ENCODE measurements at places on chromosomes 2 and 18.

- no peak for DNase-seq
Measured at GRCh38 chr18:77316008-77316407, 66.4 kb downstream of the GALR1 start.

- no peak for DNase-seq
Measured at GRCh38 chr2:178383718-178384117, 67.3 kb downstream of the PRKRA start.

DNA sequence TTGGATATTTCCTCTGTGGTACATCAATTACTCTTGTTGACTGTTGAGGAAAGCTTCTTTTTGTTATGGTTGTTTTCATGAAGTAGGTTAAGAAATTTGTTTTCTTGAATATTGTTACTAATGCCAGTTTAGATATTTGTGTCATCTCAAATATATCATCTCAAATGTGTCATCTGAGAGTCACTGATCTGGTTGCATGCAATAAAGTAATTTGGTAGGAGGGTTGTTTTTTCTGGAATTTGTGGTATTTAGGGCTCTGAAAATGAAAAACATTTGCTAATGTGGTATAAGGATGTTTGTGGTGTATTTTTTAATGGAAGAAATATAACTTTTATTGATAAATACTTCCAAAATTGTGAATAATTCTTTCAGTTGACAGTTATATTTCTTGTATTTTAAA is 117.7 kb downstream of the GREB1L start:
- DNase-seq = no peak

- DNase-seq = no peak
Measured at GRCh38 chr2:28053597-28053996, 163.1 kb downstream of the BABAM2 start.

- DNase-seq = no peak
Measured at GRCh38 chr2:108384662-108385393, 7.1 kb downstream of the SULT1C4 start.

GRCh38 chr18:49597157-49597931 is 35.5 kb downstream of the LIPG start:
- no peak for DNase-seq

DNA sequence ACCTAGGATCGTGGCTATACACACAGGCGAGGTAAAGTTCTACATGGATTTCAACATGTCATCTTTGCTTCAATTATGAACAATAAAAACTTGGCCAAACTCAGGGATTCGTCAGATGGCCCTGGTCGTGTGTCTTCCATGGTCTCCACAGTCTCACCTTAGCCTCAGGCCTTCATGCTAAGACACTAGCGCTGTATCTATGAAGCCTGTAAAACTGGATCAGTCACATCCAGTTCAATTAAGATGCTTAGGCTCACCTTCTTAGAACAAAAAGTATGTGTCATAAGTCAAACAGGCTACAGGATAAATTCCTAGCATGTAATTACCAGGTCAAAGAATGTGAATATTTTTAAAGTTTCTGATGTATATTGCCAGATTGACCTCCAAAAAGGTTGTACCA is 113.7 kb upstream of the NRP2 start:
- no peak for DNase-seq

DNA sequence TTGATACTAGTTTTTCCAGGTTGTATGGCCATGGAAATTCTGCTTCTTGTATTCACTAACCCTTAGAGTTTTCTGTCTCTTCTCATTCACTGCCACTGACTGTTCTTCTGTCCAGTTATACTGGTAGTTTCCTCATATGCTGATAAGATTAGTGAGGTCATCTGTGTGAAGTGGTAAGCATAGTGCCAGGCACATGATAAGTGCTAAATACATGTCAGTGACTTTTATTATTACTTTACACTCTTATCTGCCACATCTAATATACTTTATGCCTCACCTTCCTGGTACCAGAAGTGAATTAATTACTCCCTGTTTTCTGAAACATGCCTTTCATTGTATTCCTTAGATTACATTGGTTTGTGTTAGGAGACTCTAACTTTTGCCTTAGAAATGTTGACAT is 91.3 kb downstream of the NBEAL1 start:
- no peak for DNase-seq

DNA sequence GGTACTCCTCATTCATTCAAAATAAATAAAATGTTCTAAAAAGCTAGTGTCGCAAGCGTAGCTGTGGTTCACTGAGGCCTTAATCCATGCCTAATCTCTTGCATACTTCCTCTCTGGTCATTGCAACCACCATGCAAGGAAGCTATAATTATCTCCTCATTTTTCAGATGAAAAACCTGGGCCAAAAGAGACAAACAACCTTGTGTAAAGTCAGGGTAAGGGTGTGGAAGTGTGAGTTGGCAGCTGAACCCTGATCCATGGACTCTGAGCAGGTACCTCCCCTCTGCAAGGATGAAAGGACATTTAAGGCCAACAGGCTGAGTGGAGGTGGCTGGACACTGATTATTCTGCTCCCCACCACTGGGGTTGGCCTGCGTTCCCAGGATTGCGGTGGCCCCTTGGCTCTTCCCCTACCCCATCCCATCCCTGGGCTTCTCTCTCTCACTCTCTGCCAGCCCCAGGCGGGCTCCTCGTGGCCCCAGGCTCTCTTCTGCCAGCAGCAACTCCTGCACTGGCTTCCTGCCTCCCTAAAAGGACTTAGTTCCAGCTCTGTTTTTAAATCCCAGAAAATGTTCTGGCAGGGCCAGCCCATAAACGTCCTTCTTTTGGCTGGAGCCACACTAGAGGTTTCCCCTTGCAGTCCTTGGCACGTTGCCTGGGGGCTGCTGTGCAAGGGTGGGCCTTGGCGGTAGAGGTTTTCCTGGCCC is 72.0 kb upstream of the AFF3 start:
- DNase-seq = peak; percentile 92

DNA sequence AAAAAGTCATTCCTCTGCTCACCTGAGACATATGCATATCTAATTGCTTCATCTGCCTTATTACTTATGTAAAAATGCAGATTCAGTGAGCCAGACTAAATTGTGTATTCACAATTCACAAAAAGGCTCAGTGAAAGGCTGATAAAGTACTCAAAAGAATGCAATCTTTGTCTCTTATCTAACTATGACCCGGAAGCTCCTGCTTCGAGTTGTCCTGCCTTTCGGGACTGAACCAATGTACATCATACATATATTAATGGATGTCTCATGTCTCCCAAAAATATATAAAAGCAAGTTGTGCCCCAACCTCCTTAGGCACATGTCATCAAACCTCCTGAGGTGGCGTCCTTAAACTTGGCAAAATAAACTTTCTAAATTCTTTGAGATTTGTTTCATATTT is 120.5 kb downstream of the SCN3A start:
- no peak for DNase-seq

- DNase-seq = no peak
Measured at GRCh38 chr2:50018292-50018691, 864.0 kb upstream of the FSHR start.

DNA sequence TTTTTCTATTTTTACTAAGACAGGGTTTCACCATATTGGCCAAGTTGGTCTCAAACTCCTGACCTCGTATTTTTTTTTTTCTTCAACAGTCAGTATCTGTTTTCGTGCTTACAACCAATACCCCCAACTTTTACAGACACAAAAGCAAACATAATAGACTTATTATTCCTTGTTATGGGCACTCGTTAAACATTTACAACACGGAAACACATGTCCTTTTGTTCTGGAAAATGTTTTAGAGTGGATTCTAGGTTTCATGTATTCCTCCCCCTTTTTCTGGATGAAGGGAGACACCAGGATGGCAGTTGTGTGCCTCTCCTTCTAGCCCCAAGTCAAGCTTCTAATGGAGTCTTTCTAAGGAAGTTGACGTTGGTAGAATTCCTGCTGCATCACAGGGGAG is 88.8 kb downstream of the CD226 start:
- DNase-seq = no peak

GRCh38 chr18:67926929-67927864 is 410.7 kb upstream of the DSEL start:
- DNase-seq = no peak

DNA sequence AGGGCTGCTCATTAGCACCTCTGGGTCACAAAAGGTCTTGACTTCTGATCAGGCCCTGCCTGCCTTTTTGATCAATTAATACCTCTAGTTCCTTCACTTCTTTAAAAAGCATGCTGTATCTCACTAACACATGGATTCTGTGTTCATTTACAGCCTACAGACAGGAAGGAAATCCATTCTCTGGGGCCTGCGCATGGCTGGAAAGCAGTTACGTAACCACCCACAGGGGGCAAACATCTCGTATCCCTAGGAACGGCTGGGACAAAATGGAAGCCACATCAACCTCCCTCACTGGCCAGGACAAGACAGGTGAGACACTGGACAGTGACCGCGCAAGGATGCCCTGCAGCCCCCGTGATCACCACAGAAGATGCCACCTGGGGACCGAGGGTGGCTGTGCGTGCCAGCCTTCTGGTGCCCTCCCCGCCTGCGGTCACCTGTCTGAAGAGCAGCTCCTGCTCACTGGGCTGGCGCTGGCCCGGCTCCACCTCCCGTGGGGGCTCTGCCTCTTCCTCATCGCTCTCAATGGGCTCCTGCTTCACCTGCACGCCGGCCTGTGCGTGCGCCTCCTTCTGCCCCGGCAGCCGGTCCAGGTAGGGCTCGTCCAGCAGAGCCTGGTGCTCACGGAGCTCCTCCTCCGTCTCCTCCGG is 266.9 kb downstream of the TWIST2 start:
- no peak for DNase-seq

GRCh38 chr2:222440673-222441422 is 16.5 kb downstream of the SGPP2 start:
- no peak for DNase-seq

DNA sequence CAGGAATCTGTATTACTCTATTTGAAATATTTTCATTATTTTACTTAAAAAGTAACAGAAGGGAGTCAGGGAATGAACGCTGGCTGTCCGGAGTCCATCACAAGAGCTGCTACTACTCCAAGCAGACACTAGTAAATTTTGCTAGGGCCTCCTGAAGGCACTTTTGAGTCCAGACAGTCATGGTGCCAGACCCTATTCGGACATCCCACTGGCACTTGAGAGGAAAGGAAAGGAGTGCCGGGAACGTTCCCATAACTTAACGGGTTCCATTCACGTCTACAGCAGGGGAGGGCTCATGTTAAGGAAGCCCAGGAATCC is 563 bp upstream of the GMCL1 start:
- DNase-seq = no peak

GRCh38 chr2:54240515-54241469 is 15.2 kb downstream of the TSPYL6 start:
- DNase-seq = no peak

DNA sequence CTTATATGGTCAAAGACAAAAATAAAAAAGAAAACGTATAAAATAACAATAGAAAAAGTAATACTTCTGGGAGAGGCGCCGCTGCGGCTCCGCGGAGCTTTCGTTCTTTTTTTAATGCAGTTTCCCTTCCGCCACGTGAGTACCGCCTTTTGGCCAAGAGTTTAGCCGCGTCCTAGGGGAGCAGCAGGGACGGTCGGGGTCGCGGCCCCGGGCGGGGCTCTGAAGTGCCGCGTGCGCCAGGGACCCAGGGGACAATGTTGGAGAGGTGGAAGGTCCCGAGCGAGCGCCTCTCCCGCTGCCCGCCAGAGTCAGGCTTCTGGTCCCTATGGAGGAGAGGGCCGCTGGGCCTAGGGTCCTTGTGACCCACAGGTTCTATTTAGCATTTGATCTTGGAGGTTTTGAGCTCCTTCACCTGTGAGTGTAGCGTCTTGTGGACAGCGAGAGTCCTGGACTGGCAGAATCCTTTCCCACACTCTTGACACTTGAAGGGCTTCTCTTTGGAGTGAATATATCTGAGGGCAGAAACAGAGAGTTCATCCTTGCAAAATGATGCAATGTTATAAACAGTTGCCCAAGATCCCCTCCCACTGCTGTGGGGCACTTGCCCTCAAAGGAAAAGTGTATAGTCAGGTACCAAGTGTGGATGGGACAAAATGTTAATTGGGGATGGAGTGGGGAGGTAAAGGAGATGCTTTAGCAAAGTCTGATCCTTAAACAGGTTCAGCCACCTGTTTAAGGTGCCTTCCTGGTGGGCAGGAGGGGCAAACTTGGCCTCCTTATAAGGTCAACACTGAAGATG is 6.3 kb downstream of the OSR1 start:
- DNase-seq = no peak

GRCh38 chr2:134232461-134232860 is 21.4 kb upstream of the MGAT5 start:
- DNase-seq = no peak

DNA sequence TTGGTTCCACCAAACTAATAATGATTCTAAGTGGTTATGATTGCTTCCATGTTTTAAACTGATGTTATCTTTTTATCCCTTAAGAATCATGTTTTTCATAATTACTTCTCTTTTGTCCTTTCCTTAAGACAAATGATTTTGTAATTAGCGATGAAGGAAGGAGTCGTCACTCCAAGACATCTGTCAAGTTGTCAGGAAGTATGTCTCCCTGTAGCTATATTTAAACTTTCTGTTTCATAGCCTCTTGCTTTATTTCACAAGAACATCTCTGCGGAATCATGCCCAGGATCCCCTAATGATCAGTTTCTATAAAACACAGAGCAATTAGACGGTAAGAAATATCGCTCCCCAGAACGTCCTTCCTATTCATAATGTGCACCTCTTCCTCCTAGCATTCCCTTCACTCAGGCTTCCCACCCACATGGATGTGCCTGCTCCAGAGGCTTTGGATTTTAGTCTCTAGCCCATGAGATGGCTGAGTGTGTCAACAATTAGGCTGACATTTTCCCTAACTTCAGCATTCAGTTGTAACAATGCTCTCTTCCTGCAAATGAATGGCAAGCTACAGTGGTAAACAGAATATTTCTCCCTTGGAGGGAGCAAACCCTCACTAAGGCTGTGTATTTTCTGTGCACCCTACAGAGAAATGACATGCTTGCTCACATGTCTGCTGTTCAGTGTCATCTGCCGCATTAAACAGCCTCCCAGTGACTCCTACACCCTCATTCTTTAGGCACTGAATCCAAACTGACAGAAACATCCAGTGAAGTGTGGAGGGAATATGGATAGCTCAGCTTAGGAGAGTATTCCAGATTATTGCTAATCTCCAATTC is 879.6 kb upstream of the CELF4 start:
- no peak for DNase-seq

- DNase-seq = no peak
Measured at GRCh38 chr2:145321344-145321743, 801.4 kb upstream of the ZEB2 start.

GRCh38 chr2:180763263-180763989 is 217.0 kb upstream of the UBE2E3 start:
- DNase-seq = no peak

GRCh38 chr2:104872866-104873688 is 19.2 kb downstream of the POU3F3 start:
- DNase-seq = peak; percentile 76

DNA sequence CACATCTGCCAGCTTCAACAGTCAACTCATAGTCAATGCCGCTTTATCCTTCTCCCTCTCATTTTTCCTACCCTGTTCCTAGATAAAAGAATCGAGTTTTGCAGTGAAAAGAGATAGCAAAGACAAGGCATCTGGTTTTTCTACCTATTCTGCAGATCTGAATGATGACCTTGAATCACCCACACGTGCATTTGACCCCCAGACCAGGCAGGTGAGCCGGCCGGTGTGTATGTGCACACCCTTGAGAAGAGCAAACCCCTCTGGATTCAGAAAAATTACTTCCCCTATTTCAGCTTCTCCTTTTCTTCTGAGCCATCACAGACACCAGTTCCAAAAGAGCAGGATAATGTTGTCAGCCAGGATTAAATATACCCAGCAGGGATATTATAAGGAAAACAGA is 115.6 kb upstream of the ST6GAL2 start:
- DNase-seq = no peak
